Activated CD8-positive, alpha-beta memory T cell treated with anti-CD3 and anti-CD28 coated beads for 48 hours (primary cell): ENCODE measurements at places on chromosomes 2 and 18.

DNA sequence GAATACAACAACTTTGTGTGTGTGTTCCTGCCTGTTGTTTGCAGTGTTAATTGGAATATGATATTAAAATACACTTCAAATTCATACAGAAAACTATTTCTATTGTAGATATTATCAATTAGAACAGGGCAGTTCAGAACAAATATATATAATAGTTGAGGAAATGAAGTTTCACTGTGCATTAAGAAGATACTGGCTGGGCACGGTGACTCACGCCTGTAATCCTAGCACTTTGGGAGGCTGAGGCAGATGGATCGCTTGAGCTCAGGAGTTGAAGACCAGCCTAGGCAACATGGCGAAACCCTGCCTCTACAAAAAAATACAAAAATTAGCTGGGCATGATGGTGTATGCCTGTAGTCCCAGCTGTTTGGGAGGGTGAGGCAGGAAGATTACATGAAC lies 79.3 kb downstream of the ASAP2 start:
- no peak for DNase-seq

GRCh38 chr2:18545384-18545783 lies 15.1 kb downstream of the RDH14 start:
- no peak for DNase-seq

DNA sequence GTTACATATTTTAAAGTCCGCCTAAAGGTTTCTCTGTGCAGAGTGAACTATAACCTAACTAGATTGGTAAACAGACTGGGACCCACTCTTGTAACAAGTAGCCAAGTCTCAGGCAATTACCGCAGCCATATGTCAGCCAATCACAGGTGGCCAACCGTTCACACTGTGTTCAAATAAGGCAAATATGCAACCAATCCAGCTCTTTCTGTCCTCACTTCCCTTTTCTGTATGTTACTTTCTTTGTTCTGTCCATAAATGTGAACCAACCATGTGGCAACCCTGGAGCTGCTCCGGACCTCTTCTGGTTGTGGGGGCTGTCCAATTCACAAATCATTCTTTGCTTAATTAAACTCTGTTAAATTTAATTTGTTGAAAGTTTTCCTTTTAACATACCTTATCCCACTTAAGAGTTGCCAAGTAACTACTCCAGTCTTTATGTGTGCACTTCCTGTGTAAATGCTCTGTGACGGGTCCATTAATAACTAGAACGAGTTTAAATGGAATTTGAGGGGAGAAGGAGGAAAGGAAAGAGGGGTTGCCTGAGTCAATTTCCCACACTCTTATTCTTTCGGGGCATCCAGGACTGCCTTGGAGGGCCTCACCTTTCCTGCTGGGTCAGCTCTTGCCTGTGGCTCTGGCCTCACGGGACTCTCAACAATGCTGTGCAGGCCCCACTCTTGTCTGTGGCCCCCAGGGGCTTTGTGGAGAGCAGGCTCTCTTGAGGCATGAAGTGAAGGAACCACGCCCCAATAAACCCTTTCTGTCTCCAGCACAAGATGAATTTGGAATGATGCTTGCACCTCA lies 6.6 kb upstream of the RPL37A start:
- no peak for DNase-seq

DNA sequence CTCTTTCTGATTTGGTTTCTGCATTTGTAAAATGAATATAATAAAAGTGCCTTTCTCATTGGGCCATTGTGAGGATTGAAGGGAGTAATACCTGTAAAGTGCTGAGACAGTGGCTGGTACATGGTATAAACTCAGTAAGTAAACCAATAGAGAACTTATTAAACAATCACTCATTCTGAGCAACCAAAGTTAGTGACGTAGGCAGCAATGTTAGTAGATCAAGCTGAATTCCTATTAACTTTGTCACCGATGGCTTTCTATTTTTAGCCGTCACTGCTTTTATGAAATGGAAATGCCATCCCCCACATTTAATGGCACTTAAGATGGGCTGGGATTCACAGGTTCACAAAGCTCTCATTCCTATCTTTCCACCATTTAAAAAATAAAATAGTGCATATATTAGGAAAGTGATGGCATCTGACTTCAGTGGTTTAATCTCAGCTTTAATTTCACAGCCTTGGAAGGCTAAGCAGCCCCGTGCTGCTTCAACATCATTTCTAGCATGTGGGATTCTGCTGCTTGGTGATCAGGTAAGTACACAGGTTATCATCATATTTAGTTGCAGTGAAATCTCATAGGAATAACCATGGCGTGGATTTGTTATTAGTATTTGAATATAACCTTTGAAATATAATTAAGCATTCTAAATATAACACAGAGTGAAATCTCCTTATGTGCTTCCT lies 17.6 kb upstream of the PPP4R1 start:
- no peak for DNase-seq

DNA sequence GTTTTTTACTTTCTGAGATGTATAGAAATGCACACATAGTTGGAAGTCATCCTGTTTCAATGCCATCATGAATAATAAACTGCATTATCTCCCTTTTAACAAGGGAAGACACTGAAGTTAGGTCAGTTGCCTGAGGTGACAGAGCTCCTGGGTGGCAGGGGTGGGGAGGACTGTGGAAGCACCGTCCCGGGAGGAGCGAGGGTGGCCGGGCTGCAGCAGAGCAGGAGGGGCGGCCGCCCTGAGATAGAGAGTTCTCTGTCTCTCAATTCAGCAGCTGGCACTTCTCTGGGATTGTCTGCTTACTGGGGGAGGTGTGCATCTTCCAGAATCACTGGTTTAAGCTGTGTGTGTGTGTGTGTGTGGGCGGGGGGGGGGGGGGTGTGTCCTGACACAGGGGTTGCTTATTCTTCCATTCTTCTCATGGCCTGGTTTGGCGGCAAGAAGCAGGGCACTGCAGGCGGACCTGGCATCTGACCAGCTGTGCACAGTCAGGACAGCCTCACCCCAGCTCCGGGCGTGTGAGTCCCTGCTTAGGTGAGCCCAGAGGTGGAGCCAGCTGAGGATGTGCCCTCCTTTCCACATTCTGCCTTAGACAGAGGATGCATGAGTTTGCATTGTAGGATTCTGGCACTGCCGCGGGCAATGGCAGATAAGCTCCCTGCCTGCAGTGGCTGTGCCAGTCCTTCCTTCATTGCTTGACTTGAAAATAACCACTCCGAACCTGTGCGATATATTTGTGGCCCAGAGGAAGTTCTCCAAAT lies 40.4 kb downstream of the VWA3B start:
- no peak for DNase-seq

GRCh38 chr2:137205324-137205723 lies 440.0 kb downstream of the THSD7B start:
- DNase-seq, result no peak

- DNase-seq, result no peak
Measured at GRCh38 chr2:71800106-71800809, 346.9 kb downstream of the DYSF start.

DNA sequence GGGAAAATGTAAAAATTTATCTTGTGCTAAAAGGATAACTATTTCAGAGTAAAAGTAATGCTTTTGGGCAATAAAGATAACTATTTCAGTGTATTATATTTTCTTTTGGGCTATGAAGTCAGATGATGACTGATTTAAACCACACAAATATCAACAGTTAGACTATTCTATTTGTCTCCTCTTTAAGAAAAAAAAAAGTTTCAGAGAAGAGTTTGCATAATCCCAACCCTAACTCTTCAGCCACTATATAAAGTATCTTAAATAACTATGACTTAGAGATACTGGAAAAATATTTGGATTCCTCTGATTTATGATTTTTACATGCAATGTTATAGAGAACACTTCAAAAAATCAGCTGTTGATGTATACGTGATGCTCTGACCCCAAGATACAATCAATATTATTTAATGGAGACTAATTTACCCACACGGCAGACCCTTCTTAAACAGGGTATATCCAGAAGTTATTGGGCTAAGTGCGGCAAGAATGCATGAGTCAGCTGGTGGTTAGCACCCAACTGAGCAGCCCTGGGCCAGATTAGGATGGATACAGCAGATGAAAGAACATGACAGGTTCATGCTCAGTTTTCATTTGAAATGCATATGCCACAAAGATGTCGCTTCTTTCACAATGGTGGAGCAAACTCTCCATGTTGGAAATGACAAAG lies 279.0 kb downstream of the AFF3 start:
- DNase-seq, result no peak

- DNase-seq, result no peak
Measured at GRCh38 chr2:200767111-200767885, 44.4 kb upstream of the BZW1 start.

- DNase-seq, result no peak
Measured at GRCh38 chr18:34115409-34116081, 109.2 kb downstream of the NOL4 start.

DNA sequence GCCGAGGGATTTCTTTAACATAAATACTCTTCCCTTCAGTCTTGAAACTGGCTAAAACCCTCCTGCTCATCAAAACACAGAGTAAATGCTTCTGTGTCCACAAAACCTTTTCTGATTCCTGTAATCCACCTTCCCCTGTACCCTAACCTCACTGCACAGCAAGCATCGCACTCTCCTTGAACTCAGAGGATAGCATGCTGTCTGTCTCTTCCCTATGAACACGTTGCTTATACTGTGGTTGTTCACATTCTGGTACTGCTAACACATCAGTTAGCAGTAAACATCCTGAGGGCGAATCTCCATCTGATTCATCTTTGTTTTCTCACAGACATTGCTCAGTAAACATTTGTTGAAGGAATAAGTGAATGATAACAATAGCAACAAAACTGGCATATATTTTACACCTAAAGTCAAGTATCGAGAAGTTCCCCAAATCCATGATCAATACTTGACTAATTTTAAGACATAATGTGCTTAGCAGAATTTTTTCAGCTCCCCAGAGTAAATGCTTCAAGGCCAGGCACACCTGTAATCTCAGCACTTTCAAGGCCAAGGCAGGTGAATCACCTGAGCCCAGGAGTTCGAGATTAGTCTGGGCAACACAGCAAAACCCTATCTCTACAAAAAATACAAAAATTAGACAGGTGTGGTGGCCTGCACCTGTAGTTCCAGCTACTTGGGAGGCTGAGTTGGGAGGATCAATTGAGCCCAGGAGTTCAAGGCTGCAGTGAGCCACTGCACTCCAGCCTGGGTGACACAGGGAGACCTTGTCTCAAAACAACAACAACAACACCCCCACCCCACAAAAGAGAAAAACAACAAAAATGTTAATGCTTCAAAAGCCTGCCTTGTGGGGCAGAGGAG lies 45.6 kb upstream of the LPIN2 start:
- DNase-seq, result no peak

DNA sequence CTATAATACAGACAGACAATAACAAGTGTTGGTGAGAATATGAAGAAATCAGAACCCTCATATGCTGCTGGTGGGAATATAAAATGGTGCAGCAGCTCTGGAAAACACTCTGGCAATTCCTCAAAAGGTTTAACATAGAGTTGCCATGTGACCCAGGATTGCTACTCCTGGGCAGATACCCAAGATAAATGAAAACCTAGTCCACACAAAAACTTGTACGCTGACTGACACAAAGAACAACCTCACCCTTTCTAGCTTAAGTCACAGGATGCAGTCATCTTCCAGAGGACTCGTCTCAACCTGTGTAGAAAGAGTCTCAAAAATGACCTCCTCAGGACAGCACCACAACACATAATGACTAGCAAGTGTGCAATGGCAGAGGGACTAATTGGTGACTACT lies 71.6 kb upstream of the ACAA2 start:
- DNase-seq, result no peak

DNA sequence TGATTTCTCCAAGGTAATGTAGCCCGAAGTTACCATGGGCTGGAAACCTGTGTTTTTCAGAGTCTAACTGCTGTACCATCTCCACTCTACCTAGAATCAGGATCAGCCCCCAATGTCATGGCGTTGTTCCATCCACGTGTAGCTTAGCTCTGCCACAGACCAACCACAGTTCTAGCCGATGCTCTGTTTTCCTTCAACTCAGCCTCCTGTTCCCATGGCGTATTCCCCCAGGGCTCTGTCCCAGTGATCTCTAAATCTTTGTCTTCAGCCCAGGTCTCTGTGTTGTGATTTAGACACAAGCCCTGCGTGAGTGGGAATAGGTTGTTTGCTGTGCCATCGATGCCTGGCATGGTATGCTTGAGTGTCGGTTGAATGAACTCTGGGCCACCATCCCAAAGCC lies 53.4 kb downstream of the LPIN1 start:
- no peak for DNase-seq

- DNase-seq, result no peak
Measured at GRCh38 chr2:2757764-2758163, 426.7 kb upstream of the MYT1L start.

GRCh38 chr2:118309257-118309945 lies 221.1 kb downstream of the INSIG2 start:
- no peak for DNase-seq

GRCh38 chr18:49967171-49967570 lies 153.8 kb upstream of the ACAA2 start:
- no peak for DNase-seq

- DNase-seq, result no peak
Measured at GRCh38 chr2:171348056-171348455, 85.7 kb downstream of the METTL8 start.

GRCh38 chr2:96213379-96213778 lies 4.8 kb upstream of the STARD7 start:
- DNase-seq, result no peak

- no peak for DNase-seq
Measured at GRCh38 chr2:239401881-239402233, 1.0 kb upstream of the HDAC4 start.

DNA sequence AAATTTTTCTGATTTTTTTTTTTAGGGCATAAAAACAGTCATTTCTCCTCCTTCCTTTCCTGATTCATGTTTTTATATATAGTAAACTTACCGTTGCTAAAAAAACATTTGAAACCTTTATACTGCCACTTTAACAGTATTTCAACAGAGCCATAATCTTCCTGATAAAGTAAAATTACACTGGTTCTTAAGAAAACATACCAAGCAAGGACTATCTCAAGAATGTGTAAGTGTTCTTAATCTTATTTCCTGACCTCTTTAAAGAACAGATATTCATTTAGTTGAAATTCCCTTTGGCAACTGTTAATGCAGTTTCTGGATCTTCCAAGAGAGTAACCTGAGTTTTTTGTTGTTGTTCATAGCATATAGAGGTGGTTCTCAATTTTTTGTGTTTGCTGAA lies 26.6 kb upstream of the COLEC12 start:
- no peak for DNase-seq

DNA sequence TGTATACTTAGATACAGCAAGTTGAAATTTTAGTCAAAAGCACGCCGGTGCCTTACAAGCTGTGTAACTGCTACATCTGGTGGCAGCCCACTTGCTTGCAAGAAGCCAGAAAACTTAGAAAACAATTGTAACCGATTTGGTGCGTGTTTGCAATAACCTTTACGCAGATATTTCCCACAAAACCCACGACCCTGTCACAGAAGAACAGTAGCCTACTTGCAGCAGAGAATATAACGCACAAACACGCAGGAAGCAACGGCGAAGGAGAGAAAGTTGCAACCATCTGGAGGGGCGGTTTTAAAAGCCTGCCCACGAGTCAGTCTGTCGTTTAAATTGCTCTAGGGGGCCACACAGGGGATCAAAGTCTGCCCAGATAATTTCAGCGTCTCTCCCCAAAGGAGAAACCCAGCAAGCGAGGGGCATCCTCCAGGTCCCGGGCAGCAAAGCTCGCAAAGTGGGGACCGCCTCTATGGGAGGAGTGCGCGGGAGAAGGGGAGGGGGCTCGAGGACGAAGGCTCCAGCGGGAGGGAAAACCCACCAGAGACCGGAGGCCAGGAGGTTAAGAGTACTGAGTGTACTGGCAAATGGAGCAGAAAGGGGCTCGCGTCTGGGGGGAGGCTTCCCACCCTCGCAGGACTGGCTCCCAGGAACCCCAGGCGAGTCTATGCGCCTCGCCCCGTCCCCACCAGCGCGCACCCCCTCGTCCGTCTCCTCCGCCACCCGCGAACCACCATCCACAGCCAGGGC lies 1.1 kb downstream of the TLK1 start:
- peak; percentile 25 for DNase-seq
